AG08395 (cell line): ENCODE measurements at places on chromosomes 11 and 22.

GRCh38 chr11:92329137-92329536 is 104.5 kb downstream of the FAT3 start:
- no peak for DNase-seq

GRCh38 chr11:91630916-91631673 is 593.5 kb upstream of the FAT3 start:
- no peak for DNase-seq

GRCh38 chr22:17945888-17946648 is 78.3 kb downstream of the MICAL3 start:
- DNase-seq = no peak

DNA sequence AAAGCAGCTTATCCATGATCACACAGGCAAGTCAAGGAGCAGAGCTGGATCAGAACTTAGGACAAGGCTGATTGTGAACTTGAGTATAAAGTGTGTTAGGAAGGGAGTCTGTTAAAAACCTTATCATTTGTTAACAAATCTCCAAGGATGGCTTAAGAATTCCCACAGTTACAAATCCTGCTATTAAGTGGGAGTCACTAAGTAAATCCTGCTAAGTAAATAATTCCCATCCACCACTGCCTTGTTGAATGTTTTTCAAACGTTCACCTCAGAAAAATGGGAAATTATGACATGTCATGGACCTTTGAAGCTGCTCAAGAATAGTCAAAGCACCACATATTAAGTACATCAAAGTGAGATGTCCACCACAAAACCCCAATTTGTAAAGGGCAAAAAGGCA is 88.7 kb downstream of the FAM168A start:
- DNase-seq = no peak

- DNase-seq = peak; percentile 88
These were observed 6.7 kb upstream of the AHNAK start for GRCh38 chr11:62553080-62553838.

GRCh38 chr11:117748771-117749540 is 48.1 kb downstream of the DSCAML1 start:
- DNase-seq = no peak

DNA sequence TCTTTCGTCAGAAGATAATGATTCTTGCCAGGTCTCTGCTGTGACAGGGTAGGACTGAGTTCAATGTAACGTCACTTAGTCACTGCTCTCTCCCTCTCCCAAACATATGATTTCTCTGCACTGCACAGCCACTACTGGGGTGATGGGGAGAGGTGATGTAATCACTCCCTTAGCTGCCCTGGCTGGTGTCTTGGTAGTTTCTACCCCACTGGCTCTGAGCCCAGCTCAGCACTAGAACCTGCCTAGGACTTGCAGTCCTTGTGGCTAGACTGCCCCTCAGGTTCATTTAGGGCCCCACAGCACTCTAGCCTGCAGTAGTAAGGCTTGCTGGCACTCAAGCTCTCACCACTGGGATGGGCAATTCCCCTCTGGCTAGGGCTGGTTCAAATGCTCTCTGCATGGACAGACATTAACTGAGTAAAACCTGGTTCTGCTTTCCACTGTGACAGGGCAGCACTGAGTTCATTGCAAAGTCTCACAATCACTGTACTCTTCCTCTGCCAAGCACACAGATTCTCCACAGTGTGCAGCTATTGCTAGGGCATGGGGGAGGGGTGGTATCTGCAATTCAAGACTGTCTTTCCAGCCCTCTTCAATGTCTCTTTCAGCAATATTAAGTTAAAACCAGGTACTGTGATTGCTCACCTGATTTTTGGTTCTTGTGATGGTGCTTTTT is 571.4 kb upstream of the FAT3 start:
- DNase-seq = no peak
